Fibroblast of lung (primary cell): ENCODE measurements at places on chromosomes 7 and 10. TPM values are rescaled to one million over a fixed set of nuclear protein-coding genes. Genes with fewer than 3 reads are reported as not detected.
A peak's percentile ranks its signal among the peaks of the same experiment; 100 is the strongest.

DNA sequence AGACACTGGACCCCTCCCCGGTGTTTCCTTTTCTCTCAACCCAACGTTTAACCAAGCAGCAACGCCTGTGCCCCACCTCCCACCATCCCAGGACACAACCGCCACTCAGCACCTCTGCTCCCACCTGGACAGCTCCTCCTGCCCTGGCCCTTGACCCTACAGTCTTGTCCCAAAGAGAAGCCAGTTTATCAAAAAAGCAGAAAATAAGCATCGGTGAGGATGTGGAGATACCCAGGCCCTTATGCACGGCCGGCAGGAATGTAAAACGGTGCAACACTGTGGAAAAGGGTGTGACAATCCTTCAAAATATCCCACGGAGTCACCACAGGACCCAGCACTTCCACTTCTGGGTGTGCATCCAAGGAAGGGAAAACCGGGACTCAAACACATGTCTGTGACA lies 176.2 kb upstream of the RNF32 start:
- DNase-seq: no peak

DNA sequence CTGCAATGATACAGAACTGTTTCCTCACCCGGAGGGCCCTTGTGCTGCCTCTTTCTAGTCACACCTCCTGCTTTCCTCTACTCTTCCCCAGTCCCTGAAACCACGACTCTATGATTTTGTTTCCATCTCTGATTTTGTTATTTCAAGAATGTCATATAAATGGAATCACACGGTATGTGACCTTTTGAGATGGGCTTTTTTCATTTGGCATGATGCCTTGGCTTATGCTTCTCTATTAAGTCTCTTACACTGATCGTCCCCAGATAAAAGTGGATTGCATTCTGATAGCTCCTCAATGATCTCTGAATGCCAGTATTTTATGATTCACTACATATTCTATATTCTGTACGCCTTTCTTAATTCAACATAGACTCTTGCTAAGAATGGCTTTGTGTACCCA lies 78.2 kb downstream of the GALNT11 start:
- DNase-seq: no peak

DNA sequence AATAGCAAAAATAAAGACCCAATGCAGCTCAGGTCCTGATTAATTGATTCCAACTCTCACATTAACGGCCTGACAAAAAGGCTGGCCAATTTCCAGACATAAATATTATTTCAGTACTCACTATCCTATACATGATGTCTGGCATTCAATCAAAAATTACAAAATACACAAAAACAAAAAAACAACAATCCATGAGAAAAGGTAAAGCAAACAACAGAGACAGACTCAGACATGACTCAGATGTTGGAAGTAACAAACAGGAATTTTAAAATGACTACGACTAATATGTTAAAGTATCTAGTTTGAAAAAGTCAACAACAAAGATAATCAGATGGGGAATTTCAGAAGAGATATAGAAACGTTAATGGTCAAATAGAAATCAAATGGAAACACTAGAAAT lies 152.8 kb downstream of the AMPH start:
- DNase-seq: no peak

DNA sequence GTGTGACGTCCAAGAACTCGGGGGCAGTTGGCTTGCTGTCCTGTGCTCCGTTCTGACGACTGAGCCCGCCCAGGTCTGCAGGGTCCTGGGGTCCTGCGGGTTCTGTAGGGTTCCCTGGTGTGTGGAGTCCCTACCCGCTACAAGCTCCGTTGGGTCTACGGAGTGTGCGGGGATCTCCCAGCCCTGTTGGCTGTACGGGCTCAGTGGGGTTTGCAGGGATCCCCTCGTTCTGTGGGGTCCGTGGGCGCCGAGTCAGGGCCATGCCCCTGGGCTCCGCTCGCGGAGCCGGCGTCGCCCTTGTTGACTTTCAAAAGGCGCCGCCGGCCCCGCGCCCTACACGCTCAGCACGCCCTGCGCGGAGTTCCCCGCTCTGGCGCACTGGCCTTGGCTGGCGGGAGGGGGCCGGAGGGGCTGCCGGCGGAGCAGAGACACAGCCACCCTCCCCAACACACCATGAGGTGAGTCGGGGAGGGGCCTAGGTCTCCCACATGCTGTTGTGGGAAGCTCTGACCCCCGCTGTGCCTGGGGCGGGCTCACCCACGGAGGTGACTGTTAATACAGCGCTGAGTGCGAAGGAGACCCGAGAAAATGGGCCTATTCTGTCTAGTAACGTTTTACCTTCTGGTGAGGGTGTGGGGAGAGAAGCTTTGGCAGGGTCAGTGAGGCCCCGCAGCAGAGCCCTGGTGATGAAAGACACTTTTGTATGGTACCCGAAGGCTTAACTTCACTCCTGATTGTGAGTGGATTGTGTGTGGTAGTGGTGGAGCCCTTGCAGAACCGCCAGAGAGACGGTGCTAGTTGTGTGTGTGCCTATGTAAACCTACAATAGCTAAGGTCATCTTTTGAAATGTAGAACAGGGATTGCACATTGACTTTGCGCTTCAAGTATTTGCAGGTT lies 8.1 kb downstream of the TASOR2 start:
- DNase-seq: peak; percentile 50

GDF2 gene
- not detected in 2 replicates for total RNA-seq

- DNase-seq: no peak
Observed at GRCh38 chr10:100403734-100404133, 56.7 kb downstream of the SCD start.

DNA sequence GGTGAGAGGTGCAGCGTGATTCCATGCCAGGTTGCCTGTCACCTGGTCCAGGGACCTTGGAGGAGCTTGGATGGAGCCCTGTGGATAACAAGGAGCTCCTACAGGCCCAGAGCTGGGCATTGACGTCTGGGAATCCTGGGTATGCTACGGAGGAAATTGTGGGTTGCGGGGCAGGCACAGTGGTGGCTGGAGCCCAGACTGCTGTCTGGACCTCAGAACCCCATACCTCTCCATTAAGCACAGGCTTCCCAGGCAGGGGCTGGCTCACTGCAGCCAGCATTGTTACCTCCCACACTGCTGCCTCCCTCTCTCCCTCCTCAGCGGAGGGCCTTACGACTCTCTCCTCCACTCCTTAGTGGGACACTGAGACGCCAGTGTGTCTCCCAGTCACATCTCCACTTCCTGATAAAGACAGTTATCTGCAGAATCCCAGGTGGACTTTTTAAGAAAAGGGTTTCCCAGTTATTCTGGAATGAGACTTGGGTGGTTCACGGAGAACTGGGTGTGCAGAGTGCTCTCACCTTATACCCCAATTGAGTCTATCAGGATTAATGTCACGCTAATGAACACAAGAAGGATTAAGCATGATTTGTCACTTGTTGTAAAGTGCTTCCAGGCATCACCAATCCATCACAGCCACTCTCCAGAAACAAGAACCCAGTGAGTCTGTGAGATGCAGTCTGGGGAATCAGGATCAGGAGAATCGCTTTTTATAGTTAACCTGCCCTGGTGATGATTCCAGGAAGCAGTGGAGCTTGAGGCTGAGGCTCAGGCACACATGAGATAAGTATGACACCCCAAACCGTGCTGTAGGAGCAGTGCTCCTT lies 309.4 kb downstream of the RPS24 start:
- DNase-seq: no peak

DNA sequence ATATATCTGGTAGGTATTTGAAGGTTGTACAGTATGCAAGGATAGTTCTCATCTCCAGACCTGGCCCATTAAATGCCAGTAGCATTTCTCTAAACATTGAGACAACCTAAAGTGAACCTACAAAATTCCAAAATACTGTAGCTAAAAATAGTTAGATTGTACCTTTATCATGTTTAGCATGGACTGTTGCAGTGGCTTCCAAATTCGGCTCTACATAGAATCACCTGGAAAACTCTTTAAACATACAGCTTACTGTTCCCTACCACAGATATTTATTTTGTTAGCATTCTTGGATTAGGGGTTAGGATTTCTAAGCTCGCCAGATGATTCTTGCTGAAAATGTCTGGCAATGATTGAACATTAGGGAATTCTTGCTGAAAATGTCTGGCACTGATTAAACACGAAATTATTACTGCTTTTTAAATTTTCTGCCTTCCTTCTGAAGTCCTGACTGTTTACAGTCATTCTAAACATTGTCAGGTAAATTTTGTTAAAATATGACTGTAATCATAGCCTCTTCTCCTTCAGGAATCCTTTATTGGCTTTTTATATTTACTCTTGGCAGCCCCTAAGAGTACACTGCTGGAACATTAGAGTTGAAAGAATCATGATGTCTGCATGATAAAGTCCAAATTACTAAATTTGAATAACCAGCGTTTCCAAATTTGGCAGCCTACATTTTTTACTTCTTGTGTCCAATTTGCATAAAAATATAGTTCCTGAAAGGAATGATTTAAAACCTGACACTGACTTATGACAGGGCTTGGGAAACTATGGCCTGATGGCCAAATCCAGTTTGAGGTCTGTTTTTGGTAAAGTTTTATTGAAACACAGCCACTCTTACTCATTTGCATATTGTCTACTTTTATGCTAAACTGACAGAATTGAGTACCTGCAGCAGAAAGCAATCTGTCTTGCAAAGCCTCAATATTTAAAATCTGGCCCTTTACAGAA lies 40.3 kb downstream of the SHOC2 start:
- no peak for DNase-seq

DDC gene
- total RNA-seq: not detected in 2 replicates

DNA sequence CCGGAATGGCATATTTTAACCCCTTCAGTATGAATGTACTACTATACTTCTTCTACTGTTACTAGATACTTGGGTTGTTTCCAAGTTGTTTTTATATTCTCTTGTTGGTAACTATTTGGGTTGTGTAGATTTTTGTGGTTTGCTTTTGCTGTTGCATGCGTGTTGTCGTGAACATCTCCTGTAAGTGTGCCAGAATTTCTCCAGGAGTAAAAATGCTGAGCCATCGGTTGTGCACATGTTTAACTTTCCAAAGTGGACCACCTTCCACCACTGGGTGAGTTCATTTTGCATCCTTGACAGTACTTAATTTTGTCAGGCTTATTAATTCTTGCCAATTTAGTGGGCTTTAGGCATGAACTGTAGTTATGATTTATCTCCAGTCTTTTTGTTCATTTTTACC lies 47.9 kb downstream of the CSGALNACT2 start:
- peak; percentile 23 for DNase-seq

- no peak for DNase-seq
Observed at GRCh38 chr10:118818621-118819221, 64.0 kb upstream of the CACUL1 start.

CAPZA2 gene
- 91.9 and 123 TPM in 2 replicates for total RNA-seq

BTRC gene
- 9.2 and 9.5 TPM in 2 replicates for total RNA-seq

GRCh38 chr7:157811946-157812345 lies 475.1 kb downstream of the DNAJB6 start:
- DNase-seq: no peak

DNA sequence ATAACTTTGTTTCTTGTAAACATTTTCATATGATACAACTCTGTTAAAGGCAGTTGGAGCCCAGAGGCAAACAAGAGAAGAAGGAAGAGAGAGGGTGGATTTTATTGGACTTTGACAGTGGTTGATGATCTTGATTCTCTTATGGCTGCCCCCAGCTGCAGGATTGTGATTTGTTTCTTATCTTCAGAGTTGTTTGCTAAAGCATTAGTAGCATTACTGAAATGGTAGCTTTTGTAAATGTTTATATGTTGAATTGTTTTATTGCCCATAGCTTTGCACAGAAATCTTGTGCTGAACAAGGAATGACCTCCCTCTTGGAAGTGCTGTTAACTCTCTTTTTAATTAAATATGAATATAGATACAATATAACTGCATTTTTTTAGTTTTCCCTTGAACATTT lies 309.4 kb downstream of the AUTS2 start:
- no peak for DNase-seq

OPN1SW gene
- not detected in 2 replicates for total RNA-seq

CPEB3 gene
- 0.51 and 0.66 TPM in 2 replicates for total RNA-seq

DNA sequence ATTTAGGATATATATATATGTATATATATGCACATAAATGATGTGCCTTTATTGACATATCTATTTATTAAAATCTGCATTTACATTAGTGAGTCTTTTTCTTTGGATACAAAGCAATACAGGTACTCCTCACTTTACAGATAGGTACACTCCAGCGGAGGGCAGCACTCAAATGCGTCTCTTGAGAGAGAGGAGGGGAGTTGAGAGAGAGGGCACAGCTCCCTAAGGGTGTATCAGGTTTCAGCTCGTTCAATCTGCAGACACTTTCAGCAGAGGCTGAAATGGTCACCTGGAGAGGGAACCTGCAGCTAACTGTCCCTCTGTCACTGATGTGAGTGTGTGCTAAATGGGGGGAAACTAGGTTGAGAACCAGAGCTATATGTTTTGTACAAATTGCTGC lies 21.5 kb downstream of the C10orf53 start:
- DNase-seq: no peak

DNA sequence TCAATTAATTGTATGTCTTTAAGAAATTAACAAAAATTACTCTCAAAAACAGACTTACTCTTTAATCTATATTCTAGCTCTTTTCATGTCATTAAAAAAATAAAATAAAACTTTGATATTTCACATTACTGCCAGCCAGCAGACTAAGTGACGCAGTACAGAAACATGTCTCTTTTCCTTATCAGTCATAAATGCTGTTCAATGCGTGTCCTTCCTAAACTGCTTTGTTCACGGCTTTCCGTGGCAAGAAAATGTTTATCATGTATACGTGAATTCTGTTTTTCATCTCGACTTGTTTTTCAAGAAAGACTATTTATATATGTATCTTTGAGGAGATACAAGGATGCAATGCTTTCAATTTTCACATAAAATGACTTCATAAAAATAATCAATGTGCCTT lies 182.4 kb downstream of the DOCK4 start:
- no peak for DNase-seq

GRCh38 chr7:3232228-3232627 lies 68.8 kb upstream of the SDK1 start:
- no peak for DNase-seq

DNA sequence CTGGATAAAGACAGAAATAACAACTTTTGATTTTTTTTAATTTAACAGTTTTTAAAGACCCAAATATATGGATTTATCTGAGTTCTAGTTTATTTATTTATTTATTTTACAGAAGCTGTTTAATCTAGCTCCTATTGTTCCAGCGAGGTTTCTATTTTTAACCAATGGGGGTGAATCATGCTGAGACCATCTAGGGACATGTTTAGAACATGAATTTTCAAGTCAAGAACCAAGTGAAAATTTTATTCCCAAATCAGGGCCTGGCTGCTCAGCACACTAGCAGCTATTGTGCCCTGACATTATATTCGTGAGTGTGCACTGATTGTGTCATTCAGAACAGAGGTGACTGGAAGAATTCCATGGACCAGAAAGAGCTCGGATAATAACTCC lies 24.6 kb upstream of the MPP7 start:
- DNase-seq: peak; percentile 82

GRCh38 chr7:14236834-14237233 lies 247.4 kb upstream of the ETV1 start:
- DNase-seq: peak; percentile 18
